ENCODE measurements at places on chromosomes 16 and 17.

DNA sequence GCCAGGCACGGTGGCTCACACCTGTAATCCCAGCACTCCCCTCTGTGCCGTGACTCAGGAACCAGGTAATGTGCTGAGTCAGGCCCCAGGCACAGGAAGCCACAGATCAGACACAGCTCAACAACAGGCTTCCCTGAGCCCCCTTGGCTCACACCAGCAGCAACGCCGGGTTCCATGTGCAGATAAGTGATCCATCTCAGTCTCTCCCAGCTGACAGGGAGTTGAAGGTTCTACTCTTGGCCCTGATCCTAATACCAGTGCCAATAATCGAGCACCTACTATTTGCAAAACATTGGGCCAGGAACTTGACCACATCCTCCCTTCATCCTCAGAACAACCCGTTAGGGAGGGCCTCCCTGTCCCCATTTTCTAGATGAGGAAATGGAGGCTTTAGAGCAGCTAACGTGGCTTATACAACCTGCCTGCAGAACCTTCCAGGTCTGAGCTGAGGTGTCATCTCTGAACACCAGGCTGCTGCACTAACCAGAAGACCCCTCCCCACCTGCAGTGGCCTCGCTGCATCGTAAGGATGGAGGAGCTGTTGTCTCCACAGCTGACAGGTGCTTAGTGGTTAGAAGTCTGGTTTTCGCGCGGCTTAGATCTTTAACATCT is 64.8 kb upstream of the AMZ2 start:
- DNase-seq: no peak

DNA sequence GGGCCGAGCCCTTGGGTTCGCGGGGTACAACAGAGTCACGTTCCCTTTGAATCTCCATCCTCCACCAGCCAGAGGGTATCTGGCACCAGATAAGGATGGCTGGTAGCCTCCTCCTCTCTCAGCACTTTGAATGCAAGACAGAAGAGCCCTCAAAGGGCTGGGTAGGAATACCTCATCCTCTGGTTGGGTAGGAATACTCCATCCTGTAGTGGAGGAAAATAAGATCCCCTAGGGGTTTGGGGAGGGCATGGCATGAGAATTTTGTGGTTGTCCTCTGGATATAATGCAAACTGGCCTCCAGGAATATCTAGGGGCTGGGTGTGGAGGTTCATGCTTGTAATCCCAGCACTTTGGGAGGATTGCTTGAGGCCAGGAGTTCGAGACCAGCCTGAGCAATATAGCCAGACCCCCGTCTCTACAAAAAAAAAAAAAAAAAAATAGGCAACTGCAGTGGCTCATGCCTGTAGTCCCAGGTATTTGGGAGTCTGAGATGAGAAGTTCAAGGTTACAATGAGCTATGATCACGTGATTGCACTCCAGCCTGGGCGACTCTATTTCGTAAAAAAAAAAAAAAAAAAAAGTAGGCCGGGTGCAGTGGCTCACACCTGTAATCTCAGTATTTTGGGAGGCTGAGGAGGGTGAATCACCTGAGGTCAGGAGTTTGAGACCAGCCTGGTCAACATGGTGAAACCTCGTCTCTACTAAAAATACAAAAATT is 2.7 kb downstream of the IGFBP4 start:
- DNase-seq: no peak

DNA sequence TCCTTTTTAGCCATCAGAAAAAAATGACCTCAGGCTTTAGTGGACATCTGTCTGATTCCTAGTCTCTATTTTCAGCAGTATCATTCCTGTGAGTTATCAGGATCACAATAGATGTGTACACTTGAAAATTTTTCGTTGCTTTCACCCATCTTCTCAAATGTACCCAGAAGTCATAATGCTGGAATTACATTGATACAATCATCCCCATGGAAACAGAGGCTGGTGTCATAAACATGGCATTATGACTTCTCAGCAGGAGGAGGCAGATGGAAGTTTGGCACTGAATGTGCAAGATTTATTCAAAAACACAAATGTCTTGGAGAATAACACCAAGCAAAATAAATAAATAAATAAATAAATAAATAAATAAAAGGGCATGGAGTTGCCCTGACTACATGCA is 292.5 kb downstream of the PHKB start:
- no peak for DNase-seq

DNA sequence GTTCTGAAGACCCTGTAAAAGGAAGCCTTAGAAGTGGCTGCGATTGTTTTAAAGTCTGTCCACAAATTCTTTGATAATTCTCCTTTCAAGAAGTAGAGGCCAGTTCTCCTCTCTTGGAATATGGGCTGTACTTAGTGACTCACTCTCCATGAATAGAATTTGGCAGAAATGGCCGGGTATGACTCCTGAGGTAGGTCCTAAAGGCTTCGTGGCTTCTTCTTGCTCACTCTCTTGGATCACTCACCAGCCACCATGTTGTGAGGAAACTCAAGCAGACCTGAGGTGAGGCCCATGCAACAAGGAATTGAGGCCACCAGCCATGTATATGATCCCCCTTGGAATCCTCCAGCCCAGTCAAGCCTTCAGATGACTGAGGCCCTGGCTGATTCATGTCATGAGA is 75.8 kb downstream of the WWOX start:
- no peak for DNase-seq

DNA sequence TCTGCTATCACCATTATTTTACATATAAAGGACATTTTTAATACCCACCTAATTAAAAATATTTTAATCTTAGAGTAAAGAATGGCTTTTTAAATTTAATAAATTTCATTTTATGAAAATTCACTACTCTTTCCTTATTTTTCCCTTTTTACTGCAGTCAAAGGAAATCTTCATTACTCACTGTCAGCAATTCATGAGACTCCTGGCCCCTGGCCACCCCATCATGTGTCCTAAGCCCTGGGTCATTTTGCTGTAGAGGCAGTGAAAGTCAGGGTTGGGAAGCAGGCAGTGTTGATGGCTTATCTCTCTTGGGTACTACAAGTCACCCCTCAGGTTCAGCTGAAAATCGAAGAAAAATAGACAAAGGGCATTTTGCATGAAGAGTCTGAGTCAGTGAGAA is 468.6 kb upstream of the CCL2 start:
- no peak for DNase-seq

- DNase-seq: no peak
These were observed 470 bp downstream of the DCUN1D3 start for GRCh38 chr16:20899477-20900298.

DNA sequence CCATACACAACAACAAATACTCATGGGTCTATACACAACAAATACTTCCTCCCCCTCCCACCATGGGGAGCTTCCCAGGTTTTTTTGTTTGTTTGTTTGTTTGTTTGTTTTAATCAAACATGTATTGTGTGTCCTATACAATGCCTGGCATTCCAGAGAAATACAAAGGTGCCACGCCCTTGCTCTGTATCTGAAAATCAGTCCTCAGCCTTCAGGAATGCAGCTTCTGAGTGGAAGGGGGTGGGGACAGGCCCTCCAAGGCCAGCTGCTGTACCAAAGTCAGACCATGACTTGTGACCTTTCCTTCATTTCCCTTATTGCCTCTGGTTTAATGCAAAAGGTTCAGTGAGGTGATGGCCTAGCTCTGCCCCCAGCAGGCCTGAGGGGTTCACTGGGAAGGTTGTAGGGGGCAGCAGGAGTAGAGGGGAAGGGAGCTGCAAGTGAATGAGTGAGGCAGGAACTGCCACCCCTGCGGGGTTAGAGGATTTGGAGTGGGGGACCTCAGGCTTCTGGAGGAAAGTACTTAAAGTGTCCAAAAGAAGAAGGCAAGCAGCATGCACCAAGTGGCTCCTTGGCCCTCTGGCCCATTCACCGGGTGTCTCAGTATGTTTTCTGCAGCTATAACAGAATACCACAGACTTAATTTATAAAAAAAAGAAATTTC is 105.2 kb downstream of the CLEC16A start:
- DNase-seq: no peak

- no peak for DNase-seq
These were observed 26.7 kb downstream of the PIMREG start for GRCh38 chr17:6470751-6471521.

All from brain microvascular endothelial cell (primary cell).